ENCODE measurements at places on chromosomes 2 and 18.

GRCh38 chr2:200482194-200482593 is 27.7 kb downstream of the KCTD18 start:
- no peak for DNase-seq

GRCh38 chr18:27778925-27779324 is 398.0 kb downstream of the CDH2 start:
- DNase-seq: no peak

DNA sequence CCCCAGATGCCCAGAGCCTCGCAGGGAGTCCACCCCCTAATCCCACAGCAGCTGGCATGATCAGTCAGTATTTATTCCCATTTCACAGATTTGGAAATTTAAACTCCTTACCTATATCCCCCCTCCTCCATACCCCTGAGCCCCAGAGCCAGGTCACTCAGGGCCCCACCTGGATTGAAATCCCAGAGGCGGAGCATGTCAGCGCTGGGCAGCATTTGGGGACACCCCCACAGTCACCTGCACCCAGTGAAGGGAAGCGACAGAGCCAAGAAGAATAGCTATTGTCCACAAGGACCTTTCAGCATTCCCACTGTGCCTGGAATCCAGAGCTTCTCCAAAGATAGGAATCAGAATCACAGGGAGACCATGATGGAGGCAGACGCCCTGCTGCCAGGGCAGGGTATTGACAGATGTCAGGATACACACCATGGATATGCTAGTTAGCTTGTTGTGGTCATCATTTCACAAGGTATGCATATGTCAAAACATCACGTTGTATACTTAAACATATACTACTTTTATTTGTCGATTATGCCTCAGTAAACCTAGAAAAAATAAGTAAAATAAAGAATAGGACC is 968 bp upstream of the ASTL start:
- no peak for DNase-seq

DNA sequence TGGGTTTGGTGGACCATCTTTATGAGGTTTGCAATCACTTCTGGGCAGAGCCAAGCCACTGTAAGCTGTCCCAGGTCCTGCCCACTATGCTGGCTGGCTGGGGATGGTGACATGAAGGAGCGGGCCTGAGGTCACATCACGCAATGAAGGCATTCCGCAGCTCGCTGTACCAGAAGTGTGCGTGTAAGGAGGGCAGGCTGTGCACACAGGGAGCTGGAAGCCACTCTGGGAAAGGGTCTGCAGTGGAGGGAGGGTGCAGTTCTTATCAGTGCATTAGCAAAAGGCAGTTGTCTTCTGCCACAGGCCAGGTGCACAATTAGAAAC is 16.7 kb upstream of the OTOS start:
- DNase-seq: no peak

DNA sequence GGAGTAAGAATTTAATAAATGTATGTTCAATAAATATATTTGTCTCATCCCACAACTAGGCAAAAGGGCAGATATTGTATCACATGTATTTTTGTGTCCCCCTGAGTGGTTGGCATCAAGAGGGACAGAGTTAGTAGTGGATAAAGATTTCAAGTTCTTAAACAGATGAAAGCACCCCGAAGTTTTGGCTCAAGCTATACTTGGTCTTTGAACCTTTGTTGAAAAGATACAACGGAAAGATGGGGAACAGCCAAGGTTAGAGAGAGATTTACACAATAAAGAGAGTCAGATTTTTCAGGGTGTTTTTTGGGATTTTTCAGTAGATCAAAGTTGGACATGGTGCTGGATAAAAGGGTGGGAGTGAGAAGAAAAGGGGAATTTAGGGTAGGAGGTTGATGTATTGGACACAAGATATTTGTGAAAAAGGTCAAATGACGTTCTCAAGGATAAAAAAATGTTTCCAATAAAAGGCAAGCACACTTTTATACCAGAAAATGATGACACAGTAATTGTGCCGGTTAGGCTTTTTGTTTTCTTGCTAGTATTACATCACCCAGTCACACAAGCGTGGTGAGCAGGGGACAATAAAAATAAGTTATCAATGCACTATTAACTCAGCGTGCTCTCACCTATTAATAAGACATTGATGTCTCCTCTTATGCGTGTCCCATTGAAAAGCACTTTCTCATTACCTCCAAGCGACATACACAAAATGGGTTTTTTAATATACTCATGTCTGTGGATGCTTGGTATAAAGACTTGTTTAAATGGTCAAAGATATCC is 59.5 kb downstream of the MEP1B start:
- DNase-seq: no peak

GRCh38 chr2:72145289-72145657 is 2.4 kb downstream of the CYP26B1 start:
- peak; percentile 64 for DNase-seq

DNA sequence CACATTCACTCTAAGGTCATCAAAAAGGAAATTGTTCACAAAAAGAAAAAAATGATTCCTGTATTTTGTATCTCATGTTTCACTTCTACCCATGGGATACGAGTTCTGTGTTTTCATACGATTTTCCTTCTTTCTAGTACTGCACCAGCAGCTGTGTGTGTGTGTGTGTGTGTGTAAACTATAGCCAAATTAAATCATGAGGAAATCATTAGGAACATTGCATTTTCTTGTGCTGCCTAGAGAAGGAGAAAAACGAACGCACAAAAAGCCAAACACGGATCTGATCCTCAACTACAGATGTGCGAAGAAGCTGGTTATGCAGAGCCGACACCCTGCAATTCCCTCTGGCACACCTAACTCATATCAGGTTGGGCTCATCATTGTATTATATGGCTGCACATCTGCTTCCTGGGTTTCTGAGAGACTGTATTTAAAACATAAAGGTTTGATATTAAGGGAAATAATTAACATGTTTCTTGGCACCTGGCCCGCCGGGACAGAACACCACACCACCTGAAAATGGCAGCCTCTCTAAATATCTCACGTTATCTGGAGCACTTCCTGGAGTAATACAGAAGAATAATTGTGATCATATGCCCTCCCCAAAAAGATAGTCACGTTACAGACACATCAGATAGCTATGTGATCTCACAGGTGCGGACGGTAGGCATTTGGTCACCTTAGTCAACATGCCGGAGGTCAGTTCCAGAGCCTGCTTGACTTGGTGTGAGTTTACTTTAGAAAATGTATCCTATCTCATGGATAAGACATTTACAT is 586.3 kb upstream of the SALL3 start:
- DNase-seq: no peak

DNA sequence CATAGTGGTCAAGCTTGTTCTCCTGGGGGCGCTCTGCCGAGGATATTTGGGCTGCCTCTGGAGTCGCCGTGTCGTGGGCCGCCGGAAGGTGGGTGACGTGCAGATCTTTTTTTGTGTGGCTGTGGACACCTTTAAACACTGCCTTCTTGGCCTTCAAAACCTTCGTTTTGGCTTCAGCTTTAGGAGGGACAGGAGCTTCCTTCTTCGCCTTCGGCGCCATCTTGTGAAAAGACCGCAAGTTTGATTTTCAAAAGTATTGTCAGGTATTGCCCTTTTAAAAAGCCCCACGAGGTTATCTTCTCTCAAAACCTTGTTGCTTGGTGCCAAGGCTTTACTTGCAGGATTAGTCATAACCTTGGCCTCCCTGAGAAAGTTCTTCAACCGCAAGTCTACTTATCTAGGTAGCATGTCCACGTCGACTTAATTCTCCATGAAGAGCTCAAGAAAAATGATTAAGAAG is 20.8 kb downstream of the LAMA3 start:
- no peak for DNase-seq

GRCh38 chr18:36181898-36182506 is 5.3 kb upstream of the MOCOS start:
- DNase-seq: no peak

DNA sequence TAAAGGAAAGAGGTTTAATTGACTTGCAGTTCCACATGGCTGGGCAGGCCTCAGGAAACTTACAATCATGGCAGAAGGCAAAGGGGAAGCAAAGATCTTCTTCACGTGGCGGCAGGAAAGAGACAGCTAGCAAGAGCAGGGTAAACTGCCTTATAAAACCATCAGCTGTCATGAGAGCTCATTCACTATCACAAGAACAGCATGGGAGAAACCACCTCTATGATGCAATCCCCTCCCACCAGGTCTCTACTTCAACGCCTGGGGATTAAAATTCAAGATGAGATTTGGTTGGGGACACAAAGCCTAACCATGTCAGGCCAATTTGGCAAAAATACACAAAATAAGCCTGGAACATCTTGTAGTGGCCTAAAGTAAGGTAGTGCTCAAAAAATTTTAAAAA is 152.6 kb downstream of the COL6A3 start:
- no peak for DNase-seq

DNA sequence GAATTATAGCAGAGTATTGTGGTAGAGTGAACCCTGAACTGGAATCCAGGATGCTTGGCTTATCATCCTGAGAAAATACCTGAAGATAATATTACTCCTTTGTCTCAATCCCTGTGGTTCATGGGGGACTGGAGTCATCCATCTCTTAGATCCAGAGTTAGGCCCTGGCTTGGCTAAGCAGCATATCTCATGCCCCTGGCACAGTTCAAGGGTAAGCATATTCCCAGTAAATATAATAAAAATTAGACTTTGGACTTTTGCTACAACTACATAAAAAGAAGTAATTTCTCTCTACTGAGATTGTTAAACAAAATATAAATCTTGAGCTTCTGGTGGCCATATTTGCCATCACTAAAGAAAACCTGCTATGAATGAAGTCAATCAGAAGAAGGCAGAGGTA is 47.7 kb upstream of the STK39 start:
- DNase-seq: no peak

DNA sequence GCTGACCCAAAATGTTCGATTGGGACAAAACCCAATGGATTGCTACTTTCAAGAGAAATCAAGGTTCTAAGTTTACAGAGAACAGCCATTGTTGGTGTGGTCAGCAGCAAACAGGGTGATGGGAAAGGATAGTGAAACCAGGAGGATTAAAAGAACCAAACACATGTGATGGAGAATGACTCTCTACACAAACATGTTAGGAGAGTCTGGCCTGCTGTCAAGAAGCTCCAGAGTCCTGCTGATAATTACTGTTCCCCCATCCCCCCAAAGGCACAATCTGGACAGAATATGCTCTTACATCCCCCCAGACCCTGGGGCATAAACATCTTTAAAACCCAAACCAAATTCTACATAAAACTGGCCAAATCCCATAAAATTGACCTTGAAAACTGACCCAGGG is 32.0 kb upstream of the ACYP2 start:
- no peak for DNase-seq

DNA sequence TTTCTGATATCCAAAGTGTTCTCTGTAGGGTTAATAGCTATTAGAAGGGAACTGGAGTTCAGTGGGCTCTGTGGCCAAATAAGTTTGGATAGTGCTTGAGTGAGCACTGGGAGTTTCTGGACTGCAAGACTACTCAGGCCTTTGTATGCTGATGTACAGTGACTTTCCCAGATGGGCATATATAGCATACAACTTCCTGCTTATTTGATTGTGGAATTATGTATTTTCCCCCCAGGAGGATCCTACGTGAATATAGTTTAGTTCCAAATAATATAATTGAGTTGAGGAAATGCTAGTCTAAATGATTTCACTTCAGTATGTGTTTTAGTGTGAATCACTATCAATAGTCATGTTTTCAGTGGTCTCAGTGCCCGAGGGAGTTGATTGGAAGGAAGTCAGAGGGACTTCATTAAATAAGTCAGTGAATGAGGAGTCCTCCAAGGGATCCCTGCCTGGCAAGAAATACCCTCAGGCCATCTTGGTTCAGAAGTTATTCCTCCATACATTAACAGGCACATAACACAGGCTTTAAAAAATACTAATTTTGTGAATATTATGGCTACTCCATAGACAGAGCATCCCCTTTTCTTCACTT is 251.4 kb downstream of the PRKCE start:
- no peak for DNase-seq

- DNase-seq: no peak
Measured at GRCh38 chr2:9573840-9574239, 18.2 kb upstream of the ADAM17 start.

Measured in T47D (cell line).